ENCODE measurements at places on chromosomes 5 and 9.

DNA sequence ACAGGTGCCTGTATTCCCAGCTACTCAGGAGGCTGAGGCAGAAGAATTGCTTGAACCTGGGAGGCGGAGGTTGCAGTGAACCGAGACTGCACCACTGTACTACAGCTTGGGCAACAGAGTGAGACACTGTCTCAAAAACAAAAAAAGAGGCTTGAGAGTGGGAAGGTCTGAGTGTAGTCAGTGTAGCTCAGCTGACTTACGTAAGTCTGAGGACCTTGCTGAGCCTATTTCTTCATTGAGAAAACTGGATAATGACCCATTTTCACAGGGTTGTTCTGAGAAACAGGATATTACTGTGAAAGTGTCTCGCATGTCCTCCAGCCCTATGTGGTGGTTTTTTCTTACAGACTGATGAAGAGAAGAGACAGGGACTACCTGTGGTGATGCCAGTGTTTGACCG, 66.7 kb downstream of the WDR41 start:
- DNase-seq: no peak

- peak; percentile 85 for DNase-seq
These were observed 18.3 kb upstream of the TCOF1 start for GRCh38 chr5:150339165-150339564.

- DNase-seq: no peak
These were observed 462 bp upstream of the MCC start for GRCh38 chr5:113488645-113489184.

GRCh38 chr5:66498791-66499207, 97.4 kb upstream of the MAST4 start:
- DNase-seq: peak; percentile 14

DNA sequence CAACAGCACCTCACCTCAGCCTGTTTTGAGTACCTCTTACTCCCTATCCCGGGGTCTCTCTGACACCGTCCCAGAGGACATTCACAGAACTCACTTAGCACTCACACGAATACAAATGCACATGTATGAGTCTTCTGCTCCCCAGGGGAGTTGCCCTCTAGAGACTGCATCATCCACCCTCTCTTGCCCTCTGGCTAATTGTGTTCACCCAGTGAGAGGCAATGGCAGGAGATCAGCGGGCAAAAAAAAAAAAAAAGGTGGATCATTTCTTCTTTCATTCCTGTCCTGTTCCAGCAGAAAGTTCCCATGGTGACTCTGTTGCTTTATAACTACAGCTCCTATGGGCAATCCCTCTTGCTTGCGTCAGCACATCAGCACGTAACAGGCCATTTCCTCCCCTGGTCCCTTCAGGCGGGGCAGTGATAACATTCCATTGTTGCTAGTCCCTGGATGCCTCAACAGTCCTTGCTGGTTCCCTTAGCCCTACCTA, 23.5 kb upstream of the SNX2 start:
- DNase-seq: no peak

DNA sequence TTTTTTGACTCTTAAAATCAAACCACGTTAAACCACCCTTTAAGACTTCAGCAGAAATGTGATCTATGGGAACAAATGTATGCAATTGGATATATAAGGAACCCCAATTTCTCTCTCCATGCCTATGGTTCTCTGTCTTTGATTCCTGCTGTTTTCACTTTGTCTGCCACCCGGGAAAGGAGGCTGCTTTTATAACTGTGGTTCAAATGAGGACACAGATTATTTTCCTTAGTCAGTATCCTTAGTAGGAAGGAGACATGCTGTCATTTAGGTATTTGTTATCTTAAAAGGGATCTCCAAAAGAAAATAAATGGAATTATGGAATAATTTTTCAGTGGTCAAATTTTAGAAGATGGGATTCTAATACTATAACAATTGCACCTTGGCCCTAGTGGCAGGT, 176.1 kb upstream of the NREP start:
- DNase-seq: no peak

GRCh38 chr5:129748913-129749880, 1.3 kb downstream of the MINAR2 start:
- no peak for DNase-seq

GRCh38 chr9:89975630-89976029, 370.8 kb downstream of the GADD45G start:
- no peak for DNase-seq

- DNase-seq: peak; percentile 65
These were observed 4.4 kb upstream of the FAM13B start for GRCh38 chr5:138037271-138037670.

GRCh38 chr9:18294229-18294628, 179.7 kb upstream of the ADAMTSL1 start:
- DNase-seq: no peak

DNA sequence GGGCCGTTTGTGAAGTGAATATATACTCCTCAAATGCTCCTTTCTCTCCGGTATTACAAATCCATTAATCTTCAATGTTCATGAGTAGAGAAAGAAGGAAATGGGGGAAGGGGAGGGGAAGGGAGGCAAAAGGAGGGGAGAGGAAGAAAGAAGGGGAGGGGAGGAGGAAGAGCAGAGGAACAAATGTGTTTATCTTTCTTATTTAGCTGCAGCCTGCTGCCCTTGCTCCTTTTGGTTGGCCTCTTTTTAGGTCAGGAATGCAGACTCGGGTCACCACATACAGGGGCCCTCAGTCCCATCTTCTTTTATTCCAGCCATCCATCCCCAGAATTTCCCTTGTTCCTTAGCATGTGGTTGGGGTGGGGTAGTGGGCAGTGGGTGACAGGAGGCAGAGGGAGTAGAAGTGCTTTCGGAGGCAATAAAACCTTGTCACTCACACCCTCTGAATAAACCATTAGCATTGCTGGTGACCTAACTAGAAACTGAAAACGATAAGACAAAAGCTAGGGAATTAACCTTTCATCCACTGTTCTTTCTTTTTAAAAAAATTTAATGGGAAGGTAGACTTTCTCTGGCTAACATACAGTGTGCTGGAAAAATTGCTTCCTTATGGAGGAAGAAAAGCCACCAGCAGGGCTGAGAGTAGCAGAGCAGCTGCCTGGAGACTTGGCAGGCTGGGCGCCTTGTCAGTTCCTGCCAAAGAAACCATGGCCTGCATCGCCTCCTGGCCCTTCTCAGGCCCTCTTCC, 16.8 kb upstream of the PRLR start:
- peak; percentile 47 for DNase-seq

DNA sequence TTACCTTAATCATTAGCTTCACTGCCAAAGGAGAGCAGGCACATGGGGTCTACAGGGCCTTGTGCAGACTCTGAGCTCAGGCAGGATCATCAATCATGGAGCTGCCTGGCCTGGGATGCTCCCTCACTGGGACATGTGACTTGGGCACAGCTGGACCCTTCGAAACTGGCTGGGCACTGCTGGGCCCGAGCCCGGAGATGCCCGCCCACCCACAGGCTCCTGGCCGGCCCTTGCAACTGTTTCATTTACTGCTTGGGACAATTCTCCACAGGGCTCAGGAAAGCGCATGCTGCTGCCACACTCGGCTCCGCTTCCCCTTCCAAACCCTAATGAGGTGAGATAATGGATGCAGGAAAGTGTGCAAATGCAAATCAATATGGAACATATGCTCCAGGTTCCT, 387.5 kb downstream of the TRIM36 start:
- peak; percentile 33 for DNase-seq

GRCh38 chr5:136420168-136420898, 55.0 kb upstream of the TRPC7 start:
- DNase-seq: no peak

DNA sequence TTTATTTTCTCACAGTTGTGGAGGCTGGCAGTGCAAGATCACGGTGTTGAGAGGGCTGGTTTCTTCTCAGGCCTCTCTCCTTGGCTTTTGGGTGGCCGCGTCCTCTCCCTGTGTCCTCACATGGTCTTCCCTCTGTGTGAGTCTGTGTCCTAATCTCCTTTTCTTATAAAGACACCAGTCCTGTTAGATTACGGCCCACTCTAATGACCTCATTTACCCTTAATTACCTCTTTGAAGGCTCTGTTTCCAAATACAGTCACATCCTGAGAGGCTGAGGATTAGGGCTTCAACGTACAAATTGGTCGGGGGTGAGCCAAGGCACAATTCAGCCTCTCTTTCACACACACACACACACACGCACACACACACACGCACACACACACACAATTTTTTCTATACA, 73.0 kb downstream of the UGCG start:
- no peak for DNase-seq

DNA sequence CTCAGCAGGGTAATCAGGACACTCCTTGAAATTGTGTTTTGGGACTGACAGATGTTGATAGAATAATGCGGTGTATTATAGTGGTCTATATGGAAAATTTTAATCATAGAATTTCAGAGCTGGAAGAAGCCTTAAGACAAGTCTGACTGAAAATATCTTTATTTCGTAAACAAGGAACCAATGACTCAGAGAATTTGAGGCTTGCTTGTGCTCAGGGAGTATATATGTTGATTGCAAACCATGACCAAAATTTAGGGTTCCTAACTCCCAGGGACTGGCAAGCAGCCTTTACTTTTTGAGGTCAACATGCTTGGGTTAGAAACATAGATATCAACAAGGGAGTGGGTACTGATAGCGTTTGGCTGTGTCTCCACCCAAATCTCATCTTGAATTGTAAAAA, 287.2 kb downstream of the CD180 start:
- DNase-seq: no peak

DNA sequence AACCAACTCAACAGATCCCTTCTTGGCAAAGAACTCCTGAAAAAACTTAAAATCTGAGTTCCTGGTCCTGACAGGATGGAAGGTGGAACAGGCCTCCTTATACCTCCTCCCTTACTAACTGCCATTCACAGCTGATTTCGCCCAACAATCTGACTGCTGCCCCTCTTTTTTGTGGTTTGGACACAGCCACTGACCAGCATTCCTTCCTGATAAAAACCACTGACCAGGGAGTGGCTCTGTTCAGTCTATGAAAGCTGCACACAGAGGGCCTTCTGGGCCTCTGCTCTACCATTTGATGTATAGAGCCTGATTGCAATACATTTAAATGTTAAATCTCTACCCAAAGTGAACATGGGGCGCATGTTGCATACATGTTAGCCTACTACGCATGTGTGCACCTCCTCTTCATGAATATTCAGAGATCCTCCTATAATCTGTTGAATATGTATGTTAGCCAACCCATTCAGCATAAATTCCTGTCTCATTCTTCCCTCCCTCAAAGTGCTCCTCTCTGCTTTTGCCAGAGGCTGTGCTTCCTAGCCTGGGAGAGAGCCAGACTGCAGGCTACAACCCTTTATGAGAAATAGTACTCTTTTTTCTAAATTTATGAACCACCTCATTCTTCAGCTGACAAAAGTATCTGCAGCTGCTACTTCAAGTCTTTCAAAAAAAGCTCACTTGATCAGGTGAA, 93.7 kb upstream of the MRPS30 start:
- DNase-seq: no peak

GRCh38 chr9:129615407-129616285, 5.3 kb downstream of the C9orf50 start:
- DNase-seq: no peak

- DNase-seq: no peak
These were observed 24.4 kb downstream of the SH3TC2 start for GRCh38 chr5:149038336-149039080.

- DNase-seq: no peak
These were observed 173.5 kb downstream of the GLIS3 start for GRCh38 chr9:4126184-4126865.

- DNase-seq: no peak
These were observed 209.5 kb downstream of the MAPKAP1 start for GRCh38 chr9:125497478-125497877.

- DNase-seq: no peak
These were observed 232.1 kb upstream of the PIK3R1 start for GRCh38 chr5:67983251-67984110.

DNA sequence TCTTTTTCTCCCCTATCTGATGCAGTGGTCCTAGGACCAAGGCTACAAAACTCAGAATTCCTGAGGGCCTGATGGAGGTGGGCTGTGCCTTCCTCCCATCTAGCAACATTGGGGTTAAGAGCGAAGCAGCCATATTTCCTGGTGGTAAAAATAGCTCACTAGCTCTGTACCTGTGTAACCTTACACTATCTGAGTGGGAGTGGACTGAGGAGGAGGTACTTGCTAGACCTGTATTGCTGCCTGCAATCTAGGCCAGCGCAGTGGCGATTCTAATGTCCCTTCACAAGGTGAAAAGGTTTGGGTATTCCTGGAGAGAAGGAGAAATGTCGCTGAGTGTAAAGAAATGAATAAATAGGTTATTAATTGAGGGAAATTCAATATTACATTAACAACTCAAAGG, 80.2 kb upstream of the LIFR start:
- no peak for DNase-seq

DNA sequence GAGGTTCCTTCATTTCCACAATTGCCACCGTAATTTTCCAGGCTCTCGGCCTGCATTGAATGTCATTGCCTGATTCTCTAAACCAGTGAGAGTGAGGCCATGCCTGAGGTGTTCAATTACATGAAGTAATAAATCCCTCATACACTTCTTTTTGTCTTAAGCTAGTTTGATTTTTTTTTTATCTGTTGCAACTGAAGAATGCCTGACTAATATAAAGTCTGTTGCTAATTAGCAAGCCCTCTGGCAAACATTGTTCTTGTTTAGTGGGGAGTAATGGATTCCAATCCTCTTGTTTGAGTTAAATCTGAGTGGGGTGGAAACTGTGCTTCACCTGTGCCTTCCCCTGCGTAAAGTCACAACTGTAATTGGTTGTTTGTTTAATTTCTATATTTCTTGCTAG, 338.1 kb upstream of the ATP10B start:
- no peak for DNase-seq

- peak; percentile 16 for DNase-seq
These were observed 223.3 kb downstream of the SEC61B start for GRCh38 chr9:99445371-99445891.

- DNase-seq: no peak
These were observed 121.4 kb downstream of the DOCK8 start for GRCh38 chr9:336039-336438.

GRCh38 chr5:28648108-28648507, 1609.7 kb upstream of the CDH9 start:
- no peak for DNase-seq

DNA sequence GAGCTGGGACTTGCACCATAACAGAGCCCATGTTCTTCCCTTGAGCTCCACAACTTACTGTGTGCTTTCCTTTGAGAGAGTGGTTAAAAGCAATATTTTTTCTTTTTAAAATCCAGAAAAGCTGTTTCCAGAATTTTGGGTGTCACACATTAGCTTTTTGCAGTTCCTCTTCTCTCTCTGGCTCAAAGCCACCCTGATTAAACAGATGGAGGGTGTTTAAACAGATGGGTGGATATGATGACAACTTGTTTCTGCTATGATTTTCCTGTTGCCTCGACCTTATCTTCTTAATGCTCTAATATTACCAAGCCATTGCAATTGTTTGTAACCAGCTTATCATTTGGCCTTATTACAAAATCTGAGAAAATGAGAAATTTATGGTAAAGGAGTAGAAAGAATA, 22.9 kb upstream of the CFAP95 start:
- DNase-seq: no peak

DNA sequence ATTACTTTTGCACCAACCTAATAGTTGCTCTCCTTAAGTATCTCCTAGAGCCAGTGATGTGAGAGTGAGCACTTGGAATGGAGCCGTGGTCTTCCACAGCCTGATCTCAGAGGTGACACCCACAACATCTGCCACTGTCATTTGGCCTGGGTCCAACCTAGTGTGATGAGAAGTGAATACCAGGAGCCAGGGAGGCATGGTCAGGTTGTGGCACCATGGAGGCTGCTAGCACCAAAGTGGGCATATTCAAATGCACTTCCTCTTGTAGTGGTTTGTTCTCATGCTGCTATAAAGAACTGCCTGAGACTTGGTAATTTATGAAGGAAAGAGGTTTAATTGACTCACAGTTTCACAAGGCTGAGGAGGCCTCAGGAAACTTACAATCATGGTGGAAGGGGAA, 22.6 kb upstream of the CEP72 start:
- DNase-seq: no peak
